ENCODE measurements at places on chromosomes 7 and 10.
A peak's percentile ranks its signal among the peaks of the same experiment; 100 is the strongest.

DNA sequence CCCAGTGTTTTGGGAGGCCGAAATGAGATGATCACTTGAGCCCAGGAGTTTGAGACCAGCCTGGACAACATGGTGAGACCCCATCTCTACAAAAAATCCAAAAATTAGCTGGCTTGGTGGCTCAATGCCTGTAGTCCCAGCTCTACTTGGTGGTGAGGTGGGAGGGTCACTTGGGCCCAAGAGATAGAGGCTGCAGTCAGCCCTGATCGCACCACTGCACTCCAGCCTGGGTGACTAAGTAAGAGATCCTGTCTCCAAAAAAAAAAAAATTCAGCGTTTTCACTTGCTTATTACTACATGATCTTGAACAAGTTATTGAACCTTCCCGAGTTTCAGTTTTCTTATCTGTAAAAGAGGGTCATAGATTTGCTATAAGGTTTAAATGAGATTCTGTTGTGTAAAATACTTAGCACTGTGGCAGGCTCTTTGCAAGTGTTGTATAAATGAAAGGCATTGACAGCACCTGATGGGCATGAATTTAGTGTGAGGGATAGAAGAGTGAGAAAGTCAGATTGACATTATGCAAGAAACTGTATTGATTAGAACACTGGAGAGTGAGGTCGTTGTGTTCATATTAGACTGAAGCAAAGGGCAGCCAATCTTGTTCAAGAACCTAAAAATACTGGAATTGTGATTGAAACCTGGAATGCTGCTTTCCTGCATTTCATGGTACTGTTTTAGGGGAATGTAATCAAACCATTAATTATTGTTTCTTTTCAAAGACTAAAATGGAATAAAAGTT is 136.8 kb downstream of the LCOR start:
- no peak for DNase-seq

GRCh38 chr10:113788604-113789083 is 37.2 kb downstream of the PLEKHS1 start:
- peak; percentile 98 for DNase-seq

GRCh38 chr7:133936074-133936473 is 191.1 kb upstream of the LRGUK start:
- peak; percentile 67 for DNase-seq

DNA sequence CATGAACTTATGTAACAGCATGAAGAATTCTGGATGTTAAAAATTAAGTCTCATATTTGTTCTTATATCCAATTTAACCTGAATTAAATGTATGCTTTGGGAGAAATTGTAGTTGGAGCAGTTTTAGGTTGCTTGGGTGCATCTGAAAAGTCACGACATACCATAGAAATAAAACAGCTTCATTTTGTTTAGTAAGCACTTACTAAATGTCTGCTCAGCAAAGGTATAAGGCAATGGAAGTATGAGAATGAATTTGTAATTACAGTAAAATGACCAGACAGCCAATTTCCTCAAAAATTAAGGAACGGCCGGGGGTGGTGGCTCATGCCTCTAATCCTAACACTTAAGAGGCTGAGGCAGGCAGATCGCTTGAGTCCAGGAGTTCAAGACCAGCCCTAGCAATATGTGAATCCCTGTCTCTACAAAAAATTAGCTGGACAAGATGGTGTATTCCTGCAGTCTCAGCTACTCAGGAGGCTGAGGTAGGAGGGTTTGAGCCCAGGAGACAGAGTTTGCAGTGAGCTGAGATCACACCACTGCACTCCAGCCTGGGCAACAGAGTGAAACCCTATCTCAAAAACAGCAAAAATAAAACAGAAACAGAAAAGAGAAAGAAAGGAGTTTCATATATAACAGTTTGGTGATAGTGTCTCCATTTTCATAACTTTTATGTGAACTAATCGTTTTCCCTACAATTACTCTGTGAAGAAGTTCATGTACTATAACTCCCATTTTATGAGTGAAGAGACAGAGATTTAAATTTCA is 47.2 kb upstream of the KLF6 start:
- DNase-seq, result no peak

GRCh38 chr10:33743429-33743857 is 409.0 kb upstream of the NRP1 start:
- DNase-seq, result no peak

DNA sequence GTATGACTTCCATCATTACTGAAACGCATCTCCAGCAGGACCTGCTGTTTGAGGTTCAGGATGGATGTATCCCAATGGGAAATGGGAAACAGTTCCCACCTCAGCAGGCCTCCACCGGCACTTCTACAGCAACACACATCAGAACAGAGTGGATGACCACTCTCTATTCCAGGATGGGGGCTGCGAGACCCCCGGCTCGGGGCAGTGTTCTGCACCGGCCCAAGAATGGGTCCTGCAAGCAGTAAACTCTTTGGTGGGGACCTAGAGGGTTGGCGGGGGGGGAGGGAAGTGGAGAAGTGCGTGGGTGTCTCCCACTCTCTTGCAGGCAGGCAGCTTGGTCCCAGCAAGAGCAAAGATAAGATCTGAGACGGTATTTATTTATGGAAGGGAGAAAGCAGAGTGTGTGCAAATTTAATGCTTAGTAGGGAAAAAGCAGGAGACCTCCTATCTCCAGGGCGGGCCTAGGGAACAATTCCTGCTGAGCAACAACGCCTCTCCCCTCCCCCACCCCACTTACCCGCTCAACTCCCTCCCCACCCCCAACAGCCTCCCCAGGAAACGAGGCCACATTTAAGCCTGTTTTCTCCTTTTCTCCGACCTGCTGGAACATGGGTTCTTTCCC is 4.0 kb downstream of the SFMBT2 start:
- DNase-seq, result no peak

GRCh38 chr7:27182861-27183681 is 2.0 kb downstream of the HOXA11 start:
- no peak for DNase-seq

DNA sequence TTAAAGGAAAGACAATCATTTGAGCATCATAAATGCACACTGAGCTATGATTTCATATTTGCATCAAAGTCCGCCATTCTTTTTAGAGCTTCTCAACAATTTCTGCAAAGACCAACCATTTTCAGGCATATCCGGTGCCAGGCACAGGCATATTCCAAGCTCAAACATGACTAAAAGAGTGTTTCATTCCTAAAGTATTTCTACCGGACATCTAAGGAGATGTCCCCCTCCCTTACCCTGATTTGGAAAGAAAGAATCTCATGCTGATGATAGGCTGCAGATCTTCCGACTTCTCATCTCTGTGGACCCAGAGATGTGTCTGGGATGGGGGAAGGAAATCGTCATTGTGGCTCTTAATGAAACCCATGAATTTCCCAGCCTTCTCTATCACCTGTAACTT is 600.5 kb upstream of the MGMT start:
- DNase-seq, result no peak

GRCh38 chr7:85770332-85770731 is 583.5 kb upstream of the SEMA3D start:
- peak; percentile 13 for DNase-seq

- no peak for DNase-seq
Observed at GRCh38 chr10:110496553-110497437, 912 bp upstream of the DUSP5 start.

DNA sequence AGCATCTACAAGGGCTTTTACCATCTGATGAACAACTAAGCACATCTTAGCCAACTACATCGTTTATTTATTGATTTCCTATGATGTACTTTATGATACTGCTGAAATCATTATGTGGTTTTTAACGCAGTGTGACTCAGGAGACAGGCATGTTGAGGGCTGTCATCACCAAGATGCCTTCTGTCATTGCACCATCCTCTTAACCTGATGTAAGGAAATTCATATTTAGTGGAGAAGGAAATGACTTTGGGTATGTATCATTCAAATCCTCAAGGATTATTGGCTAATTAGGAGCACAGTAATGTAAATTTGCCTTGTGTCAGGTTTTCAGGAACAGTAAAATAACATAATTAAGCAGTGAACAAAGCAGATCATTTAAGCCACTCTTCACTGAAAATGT is 138.5 kb upstream of the MGMT start:
- no peak for DNase-seq

DNA sequence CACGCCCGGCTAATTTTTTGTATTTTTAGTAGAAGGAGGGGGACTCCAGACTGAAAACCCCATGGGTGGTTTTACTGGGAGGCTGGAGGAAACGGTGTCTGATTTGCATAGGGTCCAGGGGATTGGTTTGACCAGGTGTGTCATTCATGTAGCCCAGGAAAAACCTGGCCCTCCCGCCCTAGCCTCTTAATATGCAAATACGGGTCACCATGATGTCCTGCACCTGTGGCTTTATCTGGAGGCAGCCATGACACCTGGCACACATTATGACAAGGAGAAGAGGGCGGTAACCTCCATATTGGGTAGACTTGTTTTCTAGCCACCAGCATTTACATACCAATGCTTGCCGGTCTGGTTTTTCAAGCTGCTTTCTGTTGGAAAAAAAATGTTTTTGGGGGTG is 68.0 kb downstream of the TRIL start:
- DNase-seq, result no peak

GRCh38 chr10:117541909-117542705 is 439 bp upstream of the EMX2 start:
- DNase-seq, result peak; percentile 9

DNA sequence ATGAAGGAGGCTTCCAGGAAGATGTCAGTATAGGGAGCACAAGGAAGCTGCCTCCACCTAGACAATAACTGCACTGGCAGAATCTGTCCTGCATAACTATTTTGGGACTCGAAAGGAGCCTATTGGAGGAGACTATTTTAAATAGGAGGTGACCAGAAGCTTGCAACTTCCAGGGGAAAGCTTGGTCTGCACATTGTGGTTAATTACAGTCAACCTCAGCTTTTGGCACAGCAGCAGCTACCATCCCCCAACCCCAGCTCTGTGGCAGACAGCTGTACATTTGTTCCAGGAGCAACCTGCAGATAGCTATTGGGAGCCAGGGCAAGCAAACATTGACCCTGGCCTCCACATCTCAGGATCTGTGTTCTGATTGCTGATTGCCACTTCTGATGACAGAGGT is 46.3 kb upstream of the NANOS1 start:
- DNase-seq, result no peak

DNA sequence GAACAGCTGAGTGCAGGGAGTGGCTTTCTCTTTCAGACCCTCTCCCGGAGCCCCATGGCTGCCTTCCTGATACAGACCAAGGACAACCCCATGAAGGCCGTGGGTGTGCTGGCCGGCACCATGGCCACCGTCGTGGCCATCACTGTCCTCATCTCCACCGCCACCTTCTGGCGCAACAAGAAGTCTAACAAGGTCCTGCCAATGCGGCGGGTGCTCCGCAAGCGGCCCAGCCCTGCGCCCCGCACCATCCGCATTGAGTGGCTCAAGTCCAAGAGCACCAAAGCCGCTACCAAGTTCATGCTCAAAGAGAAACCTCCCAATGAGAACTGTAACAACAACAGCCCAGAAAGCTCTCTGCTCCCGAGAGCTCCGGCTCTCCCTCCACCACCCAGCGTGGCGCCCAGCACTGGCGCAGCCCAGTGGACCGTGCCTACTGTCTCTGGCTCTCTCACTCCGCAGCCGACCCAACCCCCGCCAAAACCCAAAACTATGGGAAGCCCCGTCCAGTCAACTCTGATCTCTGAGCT is 11.2 kb downstream of the LRIT2 start:
- no peak for DNase-seq

GRCh38 chr7:50181081-50181480 is 88.0 kb upstream of the ZPBP start:
- no peak for DNase-seq

- peak; percentile 52 for DNase-seq
Observed at GRCh38 chr10:17122726-17123661, 6.6 kb downstream of the CUBN start.

GRCh38 chr7:100166970-100167911 is 1.2 kb downstream of the GAL3ST4 start:
- no peak for DNase-seq

DNA sequence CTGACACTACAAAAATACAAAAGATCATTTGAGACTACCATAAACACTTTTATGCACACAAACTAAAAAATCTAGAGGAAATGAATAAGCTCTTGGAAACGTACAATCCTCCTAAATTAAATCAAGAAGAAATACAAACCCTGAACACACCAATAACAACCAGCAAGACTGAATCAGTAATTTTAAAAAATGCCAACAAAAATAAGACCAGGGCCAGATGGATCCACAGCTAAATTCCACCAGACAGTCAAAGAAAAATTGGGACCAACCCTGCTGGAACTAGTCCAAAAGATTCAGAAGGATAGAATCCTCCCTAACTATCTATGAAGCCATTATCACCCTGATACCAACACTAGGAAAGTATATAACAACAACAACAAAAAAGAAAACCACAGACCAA is 277.4 kb downstream of the AGMO start:
- peak; percentile 53 for DNase-seq

DNA sequence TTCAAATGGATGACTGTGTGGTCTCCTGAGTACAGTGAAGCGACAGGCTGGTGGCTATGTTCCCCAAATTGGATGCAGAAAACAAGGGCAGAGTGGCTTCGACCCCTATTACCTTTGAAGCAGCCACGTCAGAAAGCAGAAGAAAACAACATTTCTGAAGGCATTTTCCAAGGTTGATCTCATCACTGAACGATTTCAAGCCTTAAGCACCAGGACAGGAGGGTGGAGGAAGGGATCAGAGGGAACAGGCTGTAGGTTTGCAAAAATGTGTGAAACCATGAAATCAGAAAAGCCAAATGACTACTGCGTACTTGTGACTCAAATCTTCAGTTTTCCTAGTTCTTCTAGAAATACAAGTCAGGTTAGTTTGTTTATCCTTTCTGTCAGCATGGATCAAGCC is 181.0 kb upstream of the TMEM106B start:
- DNase-seq, result peak; percentile 11

- no peak for DNase-seq
Observed at GRCh38 chr7:141649137-141649864, 52.7 kb downstream of the DENND11 start.

GRCh38 chr10:125799451-125800182 is 23.4 kb downstream of the UROS start:
- no peak for DNase-seq

DNA sequence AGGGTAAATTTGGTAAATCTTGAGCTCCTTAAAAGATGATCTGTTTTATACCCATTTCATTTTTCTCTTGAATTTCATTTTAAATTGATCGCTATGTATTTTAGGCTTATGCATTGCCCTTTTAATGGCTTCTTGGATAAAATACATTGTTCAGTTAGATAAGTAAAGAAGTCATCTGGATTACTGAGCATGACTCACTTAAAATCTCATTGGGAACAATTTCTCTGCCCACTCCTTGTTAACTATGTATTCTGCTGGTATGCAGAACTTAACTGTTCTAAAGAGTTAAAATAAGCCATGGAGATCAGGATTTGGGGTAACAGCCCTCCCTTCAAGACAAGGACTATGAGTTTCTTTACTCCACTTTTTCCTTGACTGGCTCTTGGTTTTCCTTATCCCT is 134.2 kb downstream of the SND1 start:
- DNase-seq, result peak; percentile 63

DNA sequence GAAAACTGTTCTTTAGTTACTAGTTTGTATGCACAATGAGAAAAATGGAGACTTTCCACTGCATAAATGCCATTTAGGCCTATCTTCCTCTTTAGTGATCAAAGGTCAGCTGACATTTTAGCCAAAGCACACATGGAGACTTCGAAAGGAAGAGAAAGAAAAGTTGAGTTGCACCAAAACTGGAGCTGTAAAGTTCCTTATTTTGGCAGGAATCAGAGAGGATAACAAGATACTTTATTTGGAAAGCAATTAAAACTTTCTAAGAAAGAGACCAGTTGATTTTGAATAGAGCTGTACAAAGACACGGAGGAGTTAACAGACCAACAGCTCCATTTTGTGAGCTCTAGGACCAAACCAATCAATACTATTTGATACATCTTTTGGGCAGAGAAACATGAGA is 14.2 kb downstream of the ENTPD7 start:
- DNase-seq, result no peak

GRCh38 chr10:16954280-16955030 is 137.2 kb upstream of the RSU1 start:
- no peak for DNase-seq

All from fibroblast of the aortic adventitia (primary cell).